ENCODE measurements at places on chromosomes 7 and 10.

DNA sequence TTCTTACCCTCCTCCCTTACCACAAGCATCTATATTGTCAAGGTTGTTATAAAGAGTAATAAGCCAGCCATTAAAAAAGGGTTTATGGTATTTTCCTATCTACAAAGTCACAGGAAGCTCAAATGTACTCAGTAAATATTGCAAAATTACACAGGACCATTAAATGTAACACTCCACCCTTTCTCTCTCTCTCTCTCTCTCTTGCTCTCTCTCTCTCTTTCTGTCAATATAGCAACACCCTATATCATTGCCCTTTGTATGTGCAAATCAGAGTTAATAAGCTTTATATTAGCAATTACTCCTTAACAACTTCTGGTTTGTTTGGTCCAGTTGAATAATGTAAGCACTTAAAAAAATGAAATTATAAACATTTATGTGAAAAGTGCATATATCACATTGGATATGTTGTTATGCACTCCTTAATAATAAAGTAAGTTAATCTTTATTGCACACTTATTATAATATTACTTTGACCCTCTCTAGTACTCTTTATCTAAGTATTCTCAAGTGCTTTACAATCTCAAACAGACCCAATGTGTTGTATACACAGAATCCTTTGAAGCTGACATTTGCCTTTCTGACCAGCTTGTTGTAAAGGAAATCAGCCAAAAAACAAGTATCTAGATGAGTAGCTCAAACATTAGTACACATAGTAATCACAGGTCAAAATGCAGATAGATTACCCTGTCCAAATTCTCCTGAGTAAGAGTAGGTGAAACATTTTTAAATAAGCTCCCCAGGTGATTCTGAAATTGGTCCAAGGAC, 93.2 kb downstream of the CFTR start:
- no peak for DNase-seq

DNA sequence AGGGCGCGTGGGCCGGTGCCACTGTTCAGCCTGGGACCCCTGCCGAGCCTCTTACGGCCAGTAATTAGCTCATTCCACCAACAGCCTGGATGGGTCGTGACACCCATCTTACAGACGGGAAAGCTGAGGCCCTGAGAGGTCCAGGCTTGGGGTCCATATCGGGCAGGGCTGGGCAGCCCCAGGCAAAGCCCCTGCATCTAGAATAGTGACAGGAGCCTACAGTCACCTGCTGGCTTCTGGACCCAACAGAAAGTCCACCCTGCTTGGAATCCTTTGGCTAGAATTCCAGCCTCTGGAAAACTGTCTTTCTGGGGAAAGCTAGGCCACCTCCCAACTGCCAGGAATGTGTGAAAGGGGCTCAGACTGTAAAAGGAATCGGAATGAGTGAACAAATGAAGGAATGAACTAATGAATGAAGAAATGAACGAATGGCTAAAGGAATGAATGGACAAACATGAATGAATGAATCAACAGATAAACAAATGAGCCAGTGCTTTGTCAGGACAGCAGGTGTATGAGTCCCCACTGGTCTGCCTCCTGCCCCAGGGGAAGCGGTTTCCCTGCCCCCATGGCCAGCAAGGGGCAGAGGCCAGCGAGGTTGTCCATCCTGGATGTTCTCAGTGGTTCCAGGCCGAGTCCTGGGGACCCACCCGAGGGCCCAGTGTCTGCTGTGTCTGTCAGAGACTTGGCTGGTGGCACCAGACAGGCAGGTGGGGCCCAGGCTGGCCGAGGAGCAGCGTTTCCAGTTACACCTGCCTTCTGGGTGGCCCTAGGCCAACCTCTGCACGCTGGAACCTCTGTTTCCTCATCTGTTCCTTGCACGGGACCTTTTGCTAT, 24.1 kb upstream of the PDGFA start:
- DNase-seq: no peak

- no peak for DNase-seq
Measured at GRCh38 chr10:47026301-47027107, 115.3 kb downstream of the PTPN20 start.

DNA sequence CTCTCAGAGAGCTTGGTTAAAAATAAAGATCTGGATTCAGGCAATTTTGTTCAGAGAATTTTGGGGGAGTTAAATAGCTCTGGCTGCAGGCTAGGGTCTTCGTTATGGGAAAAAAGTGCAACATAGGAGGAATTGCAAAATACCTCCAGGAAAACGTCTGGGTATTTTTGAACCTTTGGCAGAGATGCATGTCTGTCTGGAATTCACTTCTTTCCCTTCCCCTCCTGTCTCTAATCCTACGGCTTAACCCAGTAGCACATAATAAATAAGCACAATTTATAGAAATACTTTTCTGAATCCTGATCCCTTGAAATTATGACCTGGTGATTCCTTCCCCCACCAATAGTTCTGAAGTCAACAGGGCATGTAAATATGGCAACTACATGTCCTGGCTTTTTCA, 19.3 kb upstream of the NUP205 start:
- DNase-seq: no peak

DNA sequence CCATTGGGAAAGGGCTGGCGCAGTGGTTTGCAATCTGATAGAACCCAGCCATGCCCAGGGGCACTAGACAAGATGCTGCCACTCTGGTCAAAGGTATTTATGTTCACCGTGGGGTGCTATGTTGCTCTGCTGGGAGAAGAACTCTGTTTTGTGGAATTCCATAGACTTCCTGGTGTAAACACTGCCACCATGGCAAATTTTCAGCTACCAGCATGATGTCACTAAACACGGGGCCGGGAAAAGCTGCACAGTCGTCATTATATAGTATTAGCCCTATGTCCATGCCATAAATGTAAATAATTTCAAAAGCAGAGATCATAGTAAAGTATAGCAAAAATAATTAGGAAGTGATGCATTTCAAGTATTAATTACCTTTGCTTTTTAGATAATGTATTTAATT, 500.6 kb downstream of the PARD3 start:
- DNase-seq: no peak

- DNase-seq: no peak
Measured at GRCh38 chr7:99729486-99730237, 5.3 kb downstream of the CYP3A7 start.

DNA sequence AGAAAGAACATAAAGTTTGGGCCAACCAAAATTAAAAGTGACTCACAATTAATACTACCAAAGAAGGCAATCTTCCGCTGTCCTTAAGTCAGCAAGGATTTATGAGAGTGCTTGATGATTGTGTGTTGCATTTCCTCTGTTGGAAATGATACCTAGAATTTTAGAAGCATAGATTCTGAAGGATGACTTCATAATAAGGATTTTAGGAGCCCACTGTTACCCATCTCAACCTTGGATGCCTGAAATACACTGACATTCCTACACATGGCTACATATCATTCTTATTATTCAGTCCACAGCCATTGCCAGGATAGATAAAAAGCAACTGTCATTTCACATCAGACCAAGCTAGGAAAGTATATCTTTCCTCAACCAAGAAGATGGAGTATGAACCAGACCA, 823.8 kb downstream of the LRMDA start:
- no peak for DNase-seq

- DNase-seq: no peak
Measured at GRCh38 chr7:66667023-66667728, 38.5 kb downstream of the KCTD7 start.

DNA sequence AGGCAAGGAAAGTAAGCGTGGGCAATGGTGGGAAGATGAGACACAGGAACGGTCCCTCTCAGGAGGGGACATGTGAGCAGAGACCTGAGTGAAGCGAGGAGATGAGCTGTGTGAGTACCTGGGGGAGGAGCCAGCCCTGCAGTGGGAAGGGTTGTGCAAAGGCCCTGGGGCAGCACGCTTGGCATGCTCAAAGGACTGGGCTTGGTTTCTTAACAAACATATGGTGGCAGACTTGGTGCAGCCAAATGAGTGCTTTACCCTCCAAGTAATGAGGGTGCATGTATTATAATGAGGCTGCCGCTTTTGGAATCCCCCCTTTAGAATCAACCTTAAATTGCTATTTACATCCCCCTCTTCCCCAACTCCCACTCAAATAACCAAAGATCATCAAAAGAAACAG, 152.7 kb upstream of the FRMD4A start:
- DNase-seq: no peak

- peak; percentile 44 for DNase-seq
Measured at GRCh38 chr10:102835007-102835482, 2.2 kb downstream of the CYP17A1 start.

- no peak for DNase-seq
Measured at GRCh38 chr7:93062599-93062998, 55.2 kb downstream of the SAMD9 start.

GRCh38 chr10:3811291-3811870, 26.4 kb upstream of the KLF6 start:
- DNase-seq: no peak

DNA sequence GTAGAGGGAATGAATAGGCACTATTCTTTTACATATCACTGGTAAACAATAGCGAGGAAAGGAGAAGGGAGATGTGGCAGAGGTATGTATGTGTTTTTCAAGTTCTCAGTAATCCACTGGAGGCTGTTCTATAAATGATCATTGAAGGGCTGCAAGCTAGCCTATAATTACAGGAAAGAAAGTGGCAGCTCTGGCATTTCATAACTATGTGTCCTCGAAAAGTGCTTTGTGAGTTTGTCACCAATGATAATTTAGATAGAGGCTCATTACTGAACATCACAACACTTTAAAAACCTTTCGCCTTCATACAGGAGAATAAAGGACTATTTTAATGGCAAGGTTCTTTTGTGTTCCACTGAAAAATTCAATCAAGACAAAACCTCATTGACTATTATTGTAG, 235.1 kb downstream of the FOXP2 start:
- DNase-seq: no peak

GRCh38 chr10:6542999-6543430, 37.1 kb downstream of the PRKCQ start:
- DNase-seq: no peak

- no peak for DNase-seq
Measured at GRCh38 chr10:35908451-35908850, 266.4 kb upstream of the FZD8 start.

- DNase-seq: no peak
Measured at GRCh38 chr10:110615057-110615747, 28.9 kb upstream of the RBM20 start.

DNA sequence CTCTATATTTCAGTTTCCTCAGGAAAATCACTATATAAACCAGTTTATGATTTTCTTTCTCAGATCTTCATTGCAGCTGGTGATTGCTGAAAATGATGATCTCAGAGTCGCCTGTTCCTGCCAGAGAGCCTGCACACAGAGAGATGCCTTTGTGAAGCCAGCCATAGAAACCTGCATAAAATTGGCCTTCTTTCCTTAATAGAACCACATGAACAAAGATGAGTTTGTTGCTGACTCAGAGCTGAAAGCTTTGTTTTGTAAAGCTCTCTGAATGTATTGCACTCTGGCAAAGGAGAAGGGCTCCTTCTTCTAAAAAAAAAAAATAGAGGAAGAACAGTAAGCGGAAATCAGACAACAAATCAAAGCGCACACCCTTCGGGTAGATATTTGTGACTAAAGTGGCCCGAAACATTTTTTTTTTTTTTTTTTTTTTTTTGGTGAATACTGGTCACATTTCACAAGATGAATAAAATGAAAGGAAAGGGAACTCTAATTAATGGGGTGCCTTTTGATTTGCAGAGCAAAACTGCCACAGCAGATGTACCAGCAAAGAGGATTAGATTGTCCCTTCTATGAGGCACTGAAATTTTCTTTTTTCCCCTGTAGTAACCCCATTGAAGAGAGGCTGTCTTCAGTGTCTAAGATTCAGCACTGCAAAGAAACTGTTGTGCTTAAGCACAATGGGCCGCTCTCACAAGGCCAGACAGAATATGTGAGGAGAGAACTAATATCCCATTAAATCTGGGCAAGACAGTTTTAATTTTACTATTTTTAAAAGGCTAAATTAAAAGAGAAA, 75.1 kb upstream of the PTPRZ1 start:
- DNase-seq: no peak

DNA sequence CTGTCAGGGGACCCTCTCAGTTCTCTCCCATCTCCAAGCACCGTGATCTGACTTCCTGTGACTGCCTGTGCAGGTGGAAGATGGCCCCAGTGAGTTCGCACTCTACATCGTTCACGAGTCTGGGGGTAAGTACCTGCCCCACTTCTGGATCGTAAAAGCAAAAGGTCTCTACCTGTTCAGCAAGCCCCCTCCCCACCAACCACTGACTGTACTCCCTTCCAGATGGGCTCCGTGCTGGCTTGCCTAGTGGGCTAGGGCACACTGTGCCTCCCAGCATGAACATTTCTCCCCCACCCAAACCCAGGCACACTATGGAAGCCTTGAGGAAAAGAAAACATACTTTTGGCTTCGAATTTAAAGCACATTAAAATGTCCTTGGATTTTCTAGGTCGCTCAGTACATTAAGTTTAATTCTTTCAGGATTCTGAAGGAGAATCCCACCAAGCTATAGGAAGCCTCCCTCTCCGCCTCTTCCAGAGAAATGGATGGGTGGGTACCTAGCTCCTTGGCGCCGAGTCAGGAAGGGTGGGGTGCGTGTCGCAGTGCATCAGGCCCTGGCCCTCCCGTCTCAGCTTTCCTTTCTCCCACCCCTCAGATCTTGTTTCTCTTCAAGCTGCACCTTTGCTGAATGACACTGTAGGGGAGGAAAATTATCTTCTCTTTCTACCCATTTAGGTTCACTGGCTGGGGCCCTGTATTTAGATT, 11.0 kb upstream of the ZNF22 start:
- no peak for DNase-seq

GRCh38 chr7:102404005-102404861, 8.1 kb downstream of the PRKRIP1 start:
- DNase-seq: no peak

DNA sequence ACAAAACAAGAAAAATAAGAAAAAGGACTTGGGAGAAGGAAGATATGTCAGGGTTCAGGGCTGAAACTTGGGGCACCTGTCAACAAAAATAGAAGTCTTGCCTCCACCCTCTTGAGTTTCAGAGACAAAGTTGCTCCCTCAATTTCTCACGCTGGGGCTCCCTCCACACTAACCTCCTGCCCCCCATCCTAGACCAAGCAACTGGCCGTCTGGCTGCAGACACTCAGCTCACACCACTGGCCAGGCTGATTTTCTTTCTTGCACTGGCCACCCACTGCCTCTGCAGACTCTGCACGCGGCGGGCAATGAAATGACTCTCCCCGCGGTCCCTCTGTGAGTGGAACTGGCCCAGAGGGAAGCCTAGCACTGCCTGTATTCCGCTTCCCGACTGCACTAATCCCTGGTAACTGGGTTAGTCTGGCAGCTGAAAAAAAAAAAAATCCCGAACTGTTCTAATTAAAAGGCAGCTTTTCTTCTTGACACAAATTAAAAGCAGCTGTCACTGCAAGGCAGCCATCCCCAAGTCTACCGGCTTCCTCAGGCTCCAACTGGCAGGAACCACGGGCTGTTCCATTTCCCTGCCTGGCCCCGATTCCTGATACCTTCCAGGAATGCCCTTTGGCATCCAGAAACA, 83.5 kb downstream of the SPDYE5 start:
- no peak for DNase-seq
